Kidney (tissue), 22 donors: ENCODE measurements at places on chromosomes 5 and 9.

- no peak for DNase-seq
These were observed 384.6 kb downstream of the MLLT3 start for GRCh38 chr9:20237686-20238085.

GRCh38 chr5:153425914-153426313 lies 64.6 kb upstream of the GRIA1 start:
- DNase-seq = no peak

DNA sequence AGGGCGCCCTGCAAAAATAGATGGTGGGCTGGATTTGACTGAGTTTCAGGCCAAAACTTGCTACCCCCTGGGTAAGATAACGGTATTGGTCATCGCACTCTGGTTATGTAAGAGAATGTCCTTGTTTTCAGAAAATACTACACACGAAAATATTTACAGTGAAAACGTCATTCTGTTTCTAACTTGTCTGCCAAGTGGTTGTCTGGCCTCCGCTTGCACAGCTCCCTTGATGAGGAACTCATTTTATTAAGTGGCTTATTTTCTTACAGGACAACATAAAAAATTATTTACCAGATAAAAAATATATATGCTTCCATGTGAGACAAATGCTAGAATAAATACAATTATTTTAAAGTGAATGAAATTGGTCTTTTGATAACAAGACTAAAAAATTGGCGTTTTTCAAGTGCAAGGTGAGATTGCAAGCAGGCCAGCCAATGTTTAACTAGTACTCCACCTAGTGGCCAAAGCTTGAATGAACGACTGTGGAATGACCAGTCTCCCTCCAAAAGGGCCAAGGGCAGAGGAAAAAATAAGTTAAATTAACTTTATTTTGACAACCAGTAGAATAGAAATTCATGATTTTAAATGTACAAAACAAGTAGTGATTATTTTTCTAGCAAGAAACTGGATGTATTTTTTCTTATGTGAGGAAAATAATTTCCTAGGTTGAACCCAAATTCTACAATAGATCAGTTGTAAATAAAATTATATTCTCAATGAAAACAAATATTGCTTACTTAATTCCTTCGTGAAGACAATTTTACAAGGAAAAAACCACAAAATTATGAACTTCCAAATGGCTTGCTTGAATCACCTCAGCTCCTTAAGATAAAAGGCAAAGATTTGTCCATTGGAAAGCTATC lies 93.2 kb downstream of the ZFAND5 start:
- peak; percentile 57 for DNase-seq

DNA sequence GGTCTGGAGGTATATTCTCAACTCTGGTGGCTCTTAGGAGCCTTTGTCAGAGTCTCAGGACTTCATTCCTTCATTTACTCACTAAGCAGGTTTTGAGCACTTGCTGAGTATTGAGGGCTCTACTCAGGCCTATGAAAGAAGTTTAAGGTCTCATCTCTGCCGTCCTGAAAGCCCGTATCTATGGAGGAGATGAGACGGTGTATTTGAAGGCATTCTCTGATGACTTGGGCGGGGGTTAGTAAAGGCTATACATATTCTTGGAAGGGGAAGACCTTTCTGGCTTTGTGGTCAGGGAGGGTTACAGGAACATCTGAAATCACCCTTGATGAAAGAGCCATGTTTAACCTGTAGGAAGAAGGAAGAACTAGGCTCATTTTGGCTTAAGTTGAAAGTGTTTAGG lies 21.9 kb downstream of the RASGRF2 start:
- no peak for DNase-seq

GRCh38 chr5:31948006-31948405 lies 226.1 kb downstream of the GOLPH3 start:
- no peak for DNase-seq

GRCh38 chr5:134136771-134137170 lies 22.3 kb downstream of the TCF7 start:
- DNase-seq = peak; percentile 41

- DNase-seq = no peak
These were observed 252.3 kb upstream of the SLC24A2 start for GRCh38 chr9:20040991-20041696.

DNA sequence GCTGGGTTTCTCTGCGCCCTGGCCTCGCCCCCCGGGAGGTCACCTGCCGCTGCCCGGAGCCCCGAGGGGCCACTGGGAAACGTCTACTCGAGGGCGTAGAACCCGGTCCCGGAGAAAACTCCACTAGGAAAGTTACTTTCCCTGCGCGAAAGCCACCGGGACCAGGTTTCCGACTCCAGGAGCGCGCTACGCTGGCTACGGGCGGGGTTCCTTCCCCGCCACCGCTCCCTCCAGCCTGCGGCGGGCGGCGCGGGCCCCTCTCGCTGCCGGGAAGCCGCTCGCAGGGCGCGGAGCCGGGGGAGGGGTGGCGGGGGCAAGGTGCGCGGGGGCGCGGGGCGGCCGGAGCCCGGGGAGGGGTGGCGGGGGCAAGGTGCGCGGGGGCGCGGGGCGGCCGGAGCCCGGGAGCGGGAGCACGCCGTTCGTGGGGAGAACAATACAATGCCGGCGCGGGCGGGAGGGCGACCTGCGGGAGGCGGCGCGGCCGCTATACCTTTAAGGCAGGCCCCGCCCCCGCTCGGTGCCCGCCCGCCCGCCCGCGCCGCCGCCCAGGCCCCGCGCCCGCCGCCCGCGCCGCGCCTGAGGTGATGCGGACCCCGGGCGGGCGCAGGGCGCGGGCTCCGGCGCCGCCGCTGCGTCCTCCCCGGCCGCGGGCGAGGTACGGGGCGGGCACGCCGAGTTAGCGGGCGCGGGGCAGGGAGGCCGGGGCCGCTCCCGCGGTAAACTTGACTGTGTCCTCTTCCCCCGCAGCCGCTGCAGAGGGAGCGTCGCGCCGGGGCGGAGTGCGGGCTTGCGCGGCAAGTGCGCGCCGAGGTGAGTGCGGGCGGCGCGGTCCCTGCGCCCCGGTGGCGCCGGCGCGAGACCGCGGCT lies 278.1 kb downstream of the AOPEP start:
- no peak for DNase-seq

DNA sequence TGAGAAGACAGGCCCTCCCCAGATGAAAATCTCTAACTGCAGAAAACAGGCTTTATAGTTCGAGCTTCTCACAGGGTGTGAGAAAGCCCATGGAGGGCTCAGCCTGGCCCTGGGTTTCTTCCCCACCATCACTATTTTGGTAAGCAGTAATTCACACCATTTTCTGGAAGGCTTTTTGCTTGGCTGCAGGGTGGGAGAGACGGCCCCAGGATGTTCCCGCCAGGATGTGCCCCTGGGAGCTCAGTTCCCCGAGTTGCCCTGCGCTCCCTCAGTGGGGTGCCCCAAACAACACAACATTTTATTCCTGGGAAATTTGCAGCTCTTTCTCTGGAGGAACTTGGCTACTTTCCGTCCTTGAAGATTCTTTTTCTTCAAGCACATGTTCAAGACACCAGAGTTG lies 100.8 kb downstream of the HSD17B3 start:
- DNase-seq = no peak
